Posterior vena cava (tissue), 2 donors: ENCODE measurements at places on chromosomes 1 and 21.

DNA sequence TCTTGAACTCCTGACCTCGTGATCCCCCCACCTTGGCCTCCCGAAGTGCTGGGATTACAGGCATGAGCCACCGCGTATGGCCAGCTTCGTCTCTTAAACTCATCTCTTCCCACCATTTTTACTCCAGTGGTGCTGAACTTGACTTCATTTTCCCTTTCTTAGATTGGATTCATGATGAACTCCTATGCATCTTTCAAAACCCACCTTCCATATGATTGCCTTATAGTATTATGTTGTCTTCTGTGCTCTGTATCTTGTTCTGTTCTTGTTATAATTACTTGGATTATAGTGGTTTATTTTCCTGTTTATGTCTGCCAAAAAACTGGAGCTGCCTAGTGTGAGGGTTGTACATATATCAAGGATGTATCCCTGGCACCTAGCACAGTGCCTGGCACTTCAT, 110.8 kb upstream of the GADD45A start:
- DNase-seq, result no peak

- no peak for DNase-seq
Observed at GRCh38 chr1:151711951-151712350, 4.7 kb downstream of the CELF3 start.

- no peak for DNase-seq
Observed at GRCh38 chr1:84959294-84959693, 37.6 kb downstream of the MCOLN2 start.

DNA sequence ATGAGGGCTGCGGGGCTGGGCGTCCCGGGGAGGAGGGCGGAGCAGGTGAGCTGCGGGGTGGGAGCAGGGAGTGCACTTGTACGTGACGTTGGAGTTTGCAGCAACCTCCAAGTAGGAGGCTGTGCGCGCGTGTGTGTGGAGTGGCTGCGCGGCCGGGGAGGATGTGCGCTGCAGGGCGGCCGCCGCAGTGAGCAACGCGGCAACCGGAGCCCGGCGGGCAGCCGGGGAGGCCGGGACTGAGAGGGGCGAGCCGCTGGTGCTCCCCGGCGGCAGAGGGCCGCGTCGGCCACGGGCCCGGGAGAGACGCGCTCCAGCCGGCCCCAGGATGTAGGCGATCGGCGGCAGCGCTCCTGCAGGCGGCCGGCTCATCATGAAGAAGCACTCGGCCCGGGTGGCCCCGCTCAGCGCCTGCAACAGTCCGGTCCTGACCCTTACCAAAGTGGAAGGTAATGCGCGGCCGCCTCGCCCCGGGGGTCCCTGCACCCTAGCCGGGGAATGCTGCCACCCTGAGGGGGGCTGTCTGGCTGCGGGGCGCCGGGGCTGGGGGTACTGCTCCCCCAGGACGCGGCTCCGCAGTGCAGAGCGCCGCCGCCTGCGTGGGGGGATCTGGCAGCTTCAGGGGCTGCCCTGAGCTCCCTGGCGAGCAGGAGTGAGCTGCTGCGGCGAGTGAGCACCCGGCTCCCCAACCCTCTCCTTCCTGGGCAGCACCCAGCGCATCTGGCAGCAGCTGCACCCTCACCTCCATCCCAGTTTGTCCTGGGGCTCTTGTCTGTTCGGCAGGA, 158.9 kb upstream of the COA6 start:
- no peak for DNase-seq

- no peak for DNase-seq
Observed at GRCh38 chr21:41610042-41610839, 102.3 kb upstream of the TMPRSS2 start.

DNA sequence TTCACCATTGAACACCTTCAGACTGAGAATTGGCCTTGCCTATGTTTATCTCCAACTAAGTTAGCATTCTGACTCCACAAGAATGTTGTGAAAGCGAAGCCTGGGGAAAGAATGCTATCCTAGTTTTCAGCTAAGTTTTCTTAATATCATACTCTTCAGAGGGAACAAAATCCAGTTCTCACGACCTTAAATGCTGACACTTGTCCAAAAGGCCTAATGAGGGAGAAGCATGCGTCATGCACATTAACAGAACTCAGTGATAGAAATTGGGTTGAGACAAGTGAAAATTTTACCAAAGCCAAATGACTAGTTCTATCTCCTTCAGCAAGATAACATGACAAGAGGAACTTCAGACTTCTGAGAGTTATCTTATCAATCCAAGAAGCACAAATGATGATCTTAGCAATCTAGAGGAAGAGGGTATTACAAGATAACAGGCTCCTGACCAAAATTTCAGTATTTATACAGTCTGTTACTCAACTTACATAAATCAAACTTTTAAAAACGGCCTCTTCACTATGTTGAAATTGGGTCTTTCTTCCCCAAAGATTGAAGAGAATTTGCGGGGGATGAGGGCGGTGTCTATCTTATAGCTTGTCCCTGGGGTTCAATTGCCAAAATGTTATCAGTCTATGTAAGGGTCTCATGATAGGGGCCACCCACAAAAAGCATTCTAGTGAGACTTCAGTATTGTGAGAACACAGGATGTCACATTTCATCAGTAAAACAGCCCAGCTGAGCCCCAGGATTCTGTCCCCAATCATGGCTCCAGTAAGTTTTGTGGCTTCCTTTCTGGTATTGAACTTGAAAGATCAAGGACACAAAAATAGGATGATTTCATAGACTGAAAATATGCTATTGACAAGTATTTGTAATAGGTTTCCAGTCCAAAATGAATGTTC, 26.5 kb upstream of the SLC45A3 start:
- DNase-seq, result no peak

DNA sequence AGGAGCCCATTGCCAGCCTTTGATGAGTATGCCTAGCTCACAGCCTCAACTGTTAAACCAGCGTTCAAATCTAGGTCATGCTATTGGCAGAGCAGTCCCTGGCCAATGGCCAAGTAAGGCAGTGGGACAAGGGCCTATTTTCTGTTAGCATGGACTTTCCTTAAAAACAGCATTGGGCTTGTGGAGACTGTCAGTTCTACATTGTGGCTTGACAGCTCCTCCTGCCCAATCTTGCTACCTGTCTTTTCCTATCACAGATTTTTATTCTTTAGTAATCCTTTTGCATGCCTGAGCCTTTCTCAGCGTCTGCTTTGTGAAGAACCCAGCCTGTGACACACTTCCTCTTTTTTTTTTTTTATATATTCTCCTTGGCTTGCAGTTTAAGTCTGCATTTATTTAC, 56.4 kb downstream of the DIP2A start:
- DNase-seq, result no peak

- DNase-seq, result peak; percentile 98
Observed at GRCh38 chr1:201713086-201713810, 115.7 kb upstream of the IPO9 start.

DNA sequence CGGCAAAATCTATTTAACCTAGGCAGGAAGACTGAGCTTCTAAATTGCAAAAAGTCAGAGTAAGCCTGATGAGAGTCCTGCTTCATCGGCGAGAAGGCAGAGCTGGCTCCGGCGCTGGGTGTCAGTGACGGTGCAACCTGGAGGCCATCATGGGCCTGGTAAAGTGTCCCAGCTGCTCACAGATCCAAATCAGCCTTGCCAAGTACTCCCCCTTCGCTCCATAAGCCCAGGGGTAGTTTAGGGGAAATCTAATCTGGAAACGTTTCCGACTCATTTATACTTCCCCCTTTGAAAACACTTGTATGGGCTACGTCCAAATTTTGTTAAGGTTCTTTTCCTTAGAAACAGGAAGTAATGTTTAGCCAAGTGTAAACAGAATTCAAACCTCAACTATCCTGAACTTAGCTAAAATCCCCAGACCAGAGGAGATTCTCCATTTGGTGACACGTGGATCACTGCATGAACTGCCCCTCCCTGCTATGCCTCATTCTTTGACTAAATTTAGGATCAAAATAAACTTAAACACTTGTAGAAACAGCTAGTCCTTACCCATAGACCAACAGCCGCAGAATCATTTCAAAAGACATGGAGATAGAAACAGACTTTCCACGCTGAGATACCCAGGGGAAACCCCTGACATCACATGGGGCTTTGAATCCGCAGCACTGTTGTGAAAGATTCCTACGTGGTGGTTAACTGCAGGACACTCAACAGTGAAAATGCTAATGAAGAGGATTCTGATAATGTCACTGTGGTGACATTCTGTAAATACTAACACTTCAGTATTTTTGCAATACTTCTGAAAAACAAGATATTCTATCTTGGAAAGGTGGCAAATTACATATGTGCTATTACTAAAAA, 172.7 kb downstream of the TGFBR3 start:
- no peak for DNase-seq

- peak; percentile 29 for DNase-seq
Observed at GRCh38 chr1:111959436-111959835, 30.0 kb downstream of the KCND3 start.

DNA sequence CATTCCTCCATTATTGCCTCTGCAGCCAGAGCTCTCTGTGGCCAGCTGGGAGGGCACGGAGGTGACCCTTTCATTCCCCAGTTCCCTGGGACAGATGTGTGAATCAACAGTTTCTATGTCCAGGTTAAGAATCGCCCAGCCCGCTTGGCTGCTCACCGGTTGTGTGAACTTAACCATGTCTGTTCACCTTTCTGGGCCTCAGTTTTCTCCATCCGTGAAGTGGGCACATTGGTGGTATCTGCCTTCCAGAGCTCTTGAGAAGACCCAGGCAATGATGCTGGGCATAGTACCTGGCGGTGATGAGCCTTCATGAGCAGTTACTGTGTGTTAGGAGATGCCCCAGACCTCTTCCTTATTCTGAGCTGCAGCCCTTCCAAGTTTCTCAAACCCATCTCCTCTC, 238.3 kb downstream of the MATN1 start:
- DNase-seq, result peak; percentile 28

DNA sequence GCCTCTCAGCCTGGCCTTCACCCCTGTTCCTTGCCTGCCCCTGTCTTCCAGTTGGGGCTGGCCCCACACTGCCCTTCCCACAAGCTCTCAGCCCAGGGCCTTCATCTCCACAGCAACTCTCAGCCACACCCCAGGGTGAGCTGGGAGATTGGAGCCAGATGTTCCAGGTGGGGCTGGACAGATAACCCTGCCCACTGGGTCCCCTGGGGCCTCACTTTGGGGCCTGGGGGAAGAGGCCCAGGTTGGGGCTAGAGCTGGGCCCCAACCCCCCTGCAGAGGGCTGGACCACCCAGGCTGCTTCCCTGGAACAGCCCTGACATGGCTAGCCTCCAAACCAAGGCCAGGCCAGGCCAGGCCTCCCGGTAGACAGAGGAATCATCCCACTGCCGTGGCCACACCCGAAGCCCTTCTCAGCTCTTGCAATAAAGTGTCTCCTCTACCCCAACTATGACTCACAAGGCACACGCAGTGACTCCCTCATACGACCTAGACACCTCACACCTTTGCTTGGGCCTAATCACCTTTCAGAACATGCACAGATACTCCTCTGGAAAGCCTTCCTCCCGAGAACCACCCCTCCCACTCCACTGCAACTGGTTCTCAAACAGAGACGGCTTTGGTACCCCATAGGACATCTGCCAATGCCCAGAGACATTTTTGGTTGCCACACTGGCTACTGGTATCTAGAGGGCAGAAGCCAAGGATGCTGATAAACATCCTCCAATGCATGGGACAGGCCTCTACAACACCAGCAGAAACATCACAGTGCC, 22.2 kb downstream of the SLC2A1 start:
- peak; percentile 81 for DNase-seq

DNA sequence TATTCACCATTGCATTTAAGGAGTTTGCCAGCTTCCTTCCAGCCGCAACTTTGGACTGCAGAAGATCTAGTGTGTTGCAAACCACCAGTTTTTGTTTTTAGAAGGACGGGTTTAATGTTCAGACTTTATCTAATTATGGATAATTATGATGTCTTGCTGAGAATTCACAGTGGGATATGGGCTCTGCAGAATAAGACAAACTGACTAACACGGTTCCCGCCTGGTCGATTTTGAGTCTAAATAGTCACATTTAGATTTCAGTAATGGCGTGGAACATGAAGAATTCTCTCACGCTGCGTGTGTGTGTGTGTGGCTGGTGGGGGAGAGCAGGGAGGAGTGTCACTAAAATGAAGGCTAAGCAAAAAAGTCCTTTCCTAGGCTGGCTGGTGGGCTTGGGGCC, 48.5 kb upstream of the DMRTB1 start:
- DNase-seq, result no peak

DNA sequence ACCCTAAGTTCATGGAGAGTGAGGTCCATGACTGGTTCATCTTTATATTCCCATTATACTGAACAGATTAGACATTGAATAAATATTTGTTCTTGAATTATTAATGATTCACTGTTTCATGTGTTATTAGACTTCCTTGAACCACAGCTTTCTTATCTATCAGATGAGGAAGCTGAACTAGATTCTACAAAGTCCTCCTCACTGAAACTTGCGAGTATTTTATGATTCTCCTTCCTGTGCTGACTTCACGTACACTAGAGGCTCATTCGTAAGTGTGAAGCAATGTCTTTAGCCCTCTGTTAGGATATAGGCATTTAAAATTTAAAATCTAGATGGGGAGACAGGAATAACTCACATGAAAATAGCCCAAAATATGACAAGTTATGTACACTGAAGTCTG, 95.6 kb upstream of the IRF2BP2 start:
- DNase-seq, result no peak

DNA sequence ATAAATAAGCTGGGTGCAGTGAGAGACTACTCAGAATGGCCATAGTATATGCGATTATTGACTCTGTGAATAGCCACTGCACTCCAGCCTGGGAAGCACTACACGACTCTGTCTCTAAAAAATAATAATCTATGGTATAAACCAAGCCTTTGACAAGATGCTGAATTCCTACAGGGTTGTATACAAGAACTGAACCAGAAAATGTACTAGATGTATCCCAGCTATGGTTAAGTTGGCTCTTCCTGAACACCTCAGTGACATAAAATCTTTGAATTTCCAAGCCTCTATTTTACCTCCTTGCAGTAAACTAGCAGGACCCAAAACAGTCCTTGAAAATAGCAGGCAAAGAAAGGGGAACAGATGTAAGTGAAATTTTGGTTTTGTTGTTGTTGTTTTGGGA, 32.5 kb downstream of the PTP4A2 start:
- no peak for DNase-seq

DNA sequence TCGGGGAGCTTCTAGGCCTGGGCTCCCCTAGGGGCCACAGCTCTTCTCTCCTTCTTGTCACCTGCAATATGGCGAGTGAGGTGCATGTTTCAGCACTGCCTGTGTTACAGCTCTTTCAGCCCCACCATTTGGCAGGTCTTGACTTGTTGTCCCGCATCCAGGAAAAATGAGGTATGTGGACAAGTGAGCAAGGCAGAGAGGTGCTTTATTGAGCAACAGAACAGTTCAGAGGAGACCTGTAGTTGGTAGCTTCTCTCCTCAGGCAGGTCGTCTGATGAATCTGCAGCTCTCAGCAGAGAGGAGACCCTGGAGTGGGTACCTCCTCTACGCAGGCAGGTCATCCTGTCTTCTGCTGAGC, 208.2 kb upstream of the USP25 start:
- no peak for DNase-seq

GRCh38 chr1:169610108-169610507, 19.8 kb downstream of the SELP start:
- DNase-seq, result no peak

GRCh38 chr1:63691701-63692425, 82.0 kb upstream of the ROR1 start:
- no peak for DNase-seq
